Stimulated activated CD8-positive, alpha-beta memory T cell treated with anti-CD3 and anti-CD28 coated beads, Interleukin-4, amount 100 ng/mL, for 4 hours (primary cell): ENCODE measurements at places on chromosomes 5 and 9.

DNA sequence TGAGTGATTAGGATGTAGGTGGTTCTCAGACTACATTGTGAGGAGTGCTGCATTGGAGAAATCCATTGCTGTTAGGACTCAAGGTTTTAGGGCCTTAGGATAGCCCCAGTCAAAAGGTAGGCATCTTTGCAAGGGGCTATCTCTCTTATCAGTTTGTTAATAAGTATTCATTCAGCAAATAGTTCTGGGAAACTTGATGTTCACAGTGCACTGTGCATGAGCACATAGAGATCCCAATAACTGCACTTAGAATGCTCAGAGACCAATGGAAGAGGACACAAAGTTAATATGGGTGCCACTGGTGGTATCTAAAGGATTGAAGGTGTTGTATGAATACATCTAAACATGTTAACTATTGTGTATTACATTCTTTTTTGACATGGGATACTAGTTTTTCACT lies 131.4 kb downstream of the KIF4B start:
- DNase-seq = no peak

DNA sequence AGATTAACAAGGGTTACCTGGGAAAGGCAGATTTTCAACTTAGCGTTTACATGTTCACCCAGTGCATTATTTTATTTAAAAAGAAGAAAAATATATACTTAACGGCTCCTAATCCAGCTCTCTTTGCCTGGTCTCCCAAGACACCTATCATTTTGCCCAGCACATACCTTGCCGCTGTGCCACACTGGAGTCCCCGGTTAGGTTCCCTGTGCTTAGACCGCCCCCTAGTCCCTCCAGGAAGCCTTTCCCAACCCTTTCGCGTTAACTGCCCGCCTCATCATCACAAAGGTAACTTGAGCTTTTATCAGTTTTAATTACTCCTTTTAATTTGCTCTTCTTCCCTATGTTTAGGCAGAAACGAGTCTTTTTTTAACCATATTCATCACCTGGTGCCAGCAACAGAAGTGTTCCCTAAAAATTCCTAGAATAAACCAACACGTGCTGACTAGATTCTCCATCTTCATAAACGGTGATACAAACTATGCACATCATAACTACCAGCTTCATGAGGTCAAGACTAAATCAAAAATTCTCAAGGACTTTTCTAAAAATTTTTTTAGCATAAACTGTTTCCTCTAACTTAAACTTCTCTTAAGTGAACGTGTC lies 19.7 kb downstream of the DNAJA1 start:
- no peak for DNase-seq

DNA sequence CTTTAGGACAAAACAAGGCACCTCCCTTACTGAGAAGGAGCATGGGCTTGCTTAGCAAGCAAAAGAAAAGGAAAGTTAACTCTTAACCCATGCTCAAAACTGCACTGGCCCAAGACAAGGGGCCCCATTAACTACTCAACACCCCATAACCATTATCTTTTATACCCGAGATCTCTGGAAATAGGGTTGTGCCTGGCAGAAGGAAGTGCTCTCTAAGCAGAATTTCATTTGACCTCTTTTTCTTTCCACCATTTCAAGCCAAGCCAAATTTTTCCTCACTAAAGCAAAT lies 167.2 kb downstream of the RASEF start:
- no peak for DNase-seq

- DNase-seq = no peak
Measured at GRCh38 chr5:140711794-140712193, 11.5 kb downstream of the ZMAT2 start.

DNA sequence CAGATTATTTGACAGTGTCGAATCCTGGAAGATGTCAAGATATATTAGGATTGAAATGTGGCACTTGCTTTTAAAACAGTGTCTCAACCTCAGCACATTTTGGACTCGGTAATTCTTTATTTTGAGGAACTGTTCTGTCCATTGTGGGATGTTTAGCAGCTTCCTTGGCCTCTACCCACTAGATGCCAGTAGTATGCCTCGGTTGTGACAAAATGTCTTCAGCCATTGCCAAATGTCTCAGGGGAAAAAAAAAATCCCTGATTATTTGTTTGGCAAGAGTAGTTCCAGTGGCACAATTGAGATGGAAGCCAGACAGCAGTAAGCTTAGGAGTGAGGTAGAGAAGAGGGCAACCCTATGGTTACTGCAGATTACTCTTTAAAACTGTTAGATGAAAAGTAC lies 694.5 kb upstream of the RIOK2 start:
- no peak for DNase-seq

- no peak for DNase-seq
Measured at GRCh38 chr5:78972654-78973428, 12.3 kb downstream of the ARSB start.

- no peak for DNase-seq
Measured at GRCh38 chr5:68053202-68053601, 162.4 kb upstream of the PIK3R1 start.
